ENCODE measurements at places on chromosomes 7 and 10.
A peak's percentile ranks its signal among the peaks of the same experiment; 100 is the strongest.

GRCh38 chr7:134175334-134176036 is 48.3 kb downstream of the LRGUK start:
- ATAC-seq: no peak

DNA sequence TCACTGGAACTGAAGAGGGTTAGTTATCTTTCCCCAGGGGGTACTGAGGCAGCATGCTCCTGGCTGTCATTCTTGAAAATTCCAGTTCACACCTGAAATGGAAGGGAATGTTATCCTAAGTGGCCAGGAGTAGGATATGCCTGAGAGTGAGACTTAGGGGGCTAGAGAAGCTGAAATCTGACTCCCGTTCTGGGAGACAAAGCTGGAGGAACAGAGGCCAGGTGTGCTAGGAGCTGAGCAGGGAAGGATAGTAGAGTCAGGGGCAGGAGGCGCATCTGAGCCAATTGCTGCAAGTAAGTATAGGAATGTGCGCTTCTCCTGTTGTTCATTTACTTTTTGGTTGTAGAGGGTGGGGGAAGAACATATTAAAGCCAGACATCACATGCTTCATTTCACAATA is 58.1 kb upstream of the KIAA1217 start:
- ATAC-seq: no peak

GRCh38 chr7:26305869-26306665 is 14.4 kb downstream of the SNX10 start:
- ATAC-seq: no peak

GRCh38 chr10:71553432-71553831 is 156.7 kb downstream of the CDH23 start:
- no peak for ATAC-seq

DNA sequence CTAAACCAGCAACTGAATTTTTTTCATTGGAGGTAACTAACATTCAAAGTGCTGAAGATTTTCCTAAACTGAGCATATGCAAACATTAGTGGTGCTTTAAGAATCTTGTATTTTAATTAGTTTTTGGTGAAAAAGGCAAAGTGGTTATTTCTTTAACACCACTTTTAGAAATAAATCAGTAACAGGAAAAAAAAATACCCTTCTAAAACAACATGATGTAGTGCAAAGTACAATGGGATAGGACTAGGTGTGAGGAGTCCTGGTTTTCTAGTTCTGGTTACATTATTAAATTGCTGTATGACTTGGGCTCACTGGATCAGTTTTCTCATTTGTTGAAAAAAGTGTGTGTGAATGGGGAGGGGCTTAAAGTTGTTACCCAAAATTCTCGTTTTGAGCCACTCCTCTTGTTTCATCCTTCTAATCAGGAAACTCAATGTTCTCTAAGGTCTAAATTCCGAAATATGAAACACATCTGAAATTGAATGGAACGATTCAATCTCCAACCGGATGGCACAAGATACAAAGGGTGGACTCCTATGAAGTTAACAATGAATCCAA is 1.8 kb downstream of the WASL start:
- no peak for ATAC-seq

- no peak for ATAC-seq
Observed at GRCh38 chr7:33531888-33532287, 373.5 kb upstream of the BMPER start.

DNA sequence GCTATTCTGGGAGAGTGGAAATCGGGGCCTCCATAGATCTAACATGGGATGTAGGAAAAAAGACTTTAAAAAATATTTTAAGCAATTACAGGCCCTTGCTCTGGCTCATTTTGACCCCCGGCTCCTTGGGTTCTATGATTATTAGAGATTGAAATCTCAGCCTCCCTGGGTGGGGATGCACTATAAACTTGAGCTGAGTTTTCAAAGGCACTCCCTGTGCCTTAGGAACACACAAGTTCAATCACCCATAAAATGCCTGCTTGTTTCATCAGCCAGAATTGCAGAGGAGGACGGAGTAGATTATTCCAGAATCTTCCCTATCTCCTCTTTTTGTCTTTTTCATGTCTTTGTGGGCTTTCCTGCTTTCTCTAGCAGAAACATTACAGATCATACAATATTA is 145.4 kb downstream of the CUBN start:
- no peak for ATAC-seq

DNA sequence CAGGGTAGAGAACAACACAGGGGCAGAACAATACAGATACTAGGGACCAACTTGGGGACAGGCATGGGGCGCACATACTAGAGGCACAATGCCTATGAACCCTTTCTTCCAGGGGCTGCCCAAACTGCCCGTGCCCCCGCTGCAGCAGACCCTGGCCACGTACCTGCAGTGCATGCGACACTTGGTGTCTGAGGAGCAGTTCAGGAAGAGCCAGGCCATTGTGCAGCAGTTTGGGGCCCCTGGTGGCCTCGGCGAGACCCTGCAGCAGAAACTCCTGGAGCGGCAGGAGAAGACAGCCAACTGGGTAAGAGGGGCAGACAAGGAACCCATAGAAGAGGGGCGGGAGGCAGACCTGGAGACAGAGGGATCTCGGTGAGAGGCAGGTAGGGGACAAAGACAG is 5.8 kb downstream of the CHAT start:
- no peak for ATAC-seq

DNA sequence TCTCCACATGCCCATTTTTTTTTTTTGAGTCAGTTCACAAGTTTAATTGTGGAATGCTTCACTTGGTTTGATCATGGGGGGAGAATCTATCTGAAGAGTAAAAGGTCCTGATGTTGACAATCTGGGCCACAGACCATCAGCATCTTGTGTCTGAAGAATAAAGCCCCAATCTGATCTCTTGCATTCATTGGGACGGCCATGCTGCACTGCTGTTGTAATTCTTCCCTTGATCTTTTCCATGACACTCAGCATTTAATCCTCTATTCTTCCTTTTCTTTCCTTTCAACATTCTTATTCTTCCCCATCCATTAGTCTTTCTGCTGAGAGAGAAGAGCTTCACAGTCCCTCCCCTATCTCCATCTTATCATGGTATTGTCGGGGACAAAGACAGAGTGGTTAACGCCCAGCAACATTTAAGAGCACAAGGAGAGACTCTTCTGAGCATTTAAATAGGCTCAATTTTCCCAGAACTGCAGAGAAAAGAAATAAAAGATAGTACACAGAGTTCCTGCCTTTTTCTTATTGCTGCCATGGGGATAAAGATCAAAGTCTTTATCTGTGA is 1157.3 kb downstream of the SORCS3 start:
- ATAC-seq: no peak

GRCh38 chr7:111030336-111030735 is 60.6 kb upstream of the LRRN3 start:
- ATAC-seq: no peak

GRCh38 chr10:17547060-17547459 is 70.1 kb downstream of the HACD1 start:
- no peak for ATAC-seq

DNA sequence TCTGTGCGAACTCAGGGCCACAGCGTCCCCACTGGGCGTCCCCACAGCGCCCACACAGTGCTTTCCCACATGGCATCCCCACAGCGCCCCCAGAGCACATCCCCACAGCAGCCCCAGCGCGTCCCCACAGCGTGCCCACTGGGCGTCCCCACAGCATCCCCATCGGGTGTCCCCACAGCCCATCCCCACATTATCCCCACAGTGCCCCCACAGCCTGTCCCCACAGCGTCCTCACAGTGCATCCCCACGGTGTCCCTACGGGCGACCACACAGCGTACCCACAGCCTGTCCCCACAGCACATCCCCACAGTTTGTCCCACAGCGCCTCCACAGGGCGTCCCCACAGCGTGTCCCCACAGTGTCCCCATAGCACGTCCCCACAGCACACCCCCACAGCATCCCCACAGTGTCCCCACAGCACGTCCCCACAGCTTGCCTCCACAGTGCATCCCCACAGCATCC is 131.6 kb downstream of the ACTR3B start:
- ATAC-seq: peak; percentile 52

- no peak for ATAC-seq
Observed at GRCh38 chr7:119197877-119198527, 973.5 kb downstream of the ANKRD7 start.

DNA sequence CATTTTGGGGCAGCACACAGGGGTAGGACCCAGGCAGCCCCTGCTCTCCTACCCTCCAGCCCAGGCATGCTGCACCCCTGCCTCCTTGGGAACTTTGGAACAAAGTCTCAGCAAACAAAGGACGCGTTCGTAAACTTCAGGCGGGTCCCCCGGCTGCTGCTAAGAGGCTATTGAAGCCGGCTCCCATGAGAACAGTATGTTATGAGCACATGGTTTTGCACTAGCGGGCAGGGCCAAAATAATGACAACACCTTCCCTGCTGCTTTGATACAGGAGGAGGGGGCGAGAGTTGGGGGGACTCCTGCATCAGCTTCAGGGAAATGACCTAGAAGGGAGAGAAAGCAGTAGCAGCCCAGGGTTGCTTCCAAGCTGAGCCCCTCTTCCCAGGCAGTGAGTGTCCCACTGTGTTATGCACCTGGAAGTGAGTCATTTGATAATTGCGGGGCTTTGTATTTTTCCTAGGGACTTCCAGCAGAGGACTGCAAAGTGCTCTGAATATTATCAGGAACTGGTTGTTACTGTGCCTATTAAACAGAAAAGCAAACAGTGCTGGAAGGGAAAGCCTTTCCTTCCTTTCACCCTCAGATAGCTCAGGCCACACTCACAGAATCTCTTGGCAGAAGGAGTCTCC is 6.9 kb downstream of the ITPRIP start:
- ATAC-seq: no peak

- peak; percentile 29 for ATAC-seq
Observed at GRCh38 chr10:43775384-43775783, 126.7 kb upstream of the ZNF32 start.

DNA sequence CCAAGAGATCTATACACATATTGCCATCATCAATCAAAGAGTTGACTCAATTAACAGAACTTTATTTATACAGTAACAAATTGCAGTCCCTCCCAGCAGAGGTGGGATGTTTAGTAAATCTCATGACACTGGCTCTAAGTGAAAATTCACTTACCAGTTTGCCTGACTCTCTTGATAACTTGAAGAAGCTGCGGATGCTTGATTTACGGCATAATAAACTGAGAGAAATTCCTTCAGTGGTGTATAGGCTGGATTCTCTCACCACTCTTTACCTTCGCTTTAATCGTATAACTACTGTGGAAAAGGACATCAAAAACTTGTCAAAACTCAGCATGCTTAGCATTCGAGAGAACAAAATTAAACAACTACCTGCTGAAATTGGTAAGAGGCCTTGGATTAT is 45.3 kb downstream of the SHOC2 start:
- no peak for ATAC-seq

GRCh38 chr10:24519950-24520349 is 203.7 kb downstream of the ARHGAP21 start:
- ATAC-seq: no peak

DNA sequence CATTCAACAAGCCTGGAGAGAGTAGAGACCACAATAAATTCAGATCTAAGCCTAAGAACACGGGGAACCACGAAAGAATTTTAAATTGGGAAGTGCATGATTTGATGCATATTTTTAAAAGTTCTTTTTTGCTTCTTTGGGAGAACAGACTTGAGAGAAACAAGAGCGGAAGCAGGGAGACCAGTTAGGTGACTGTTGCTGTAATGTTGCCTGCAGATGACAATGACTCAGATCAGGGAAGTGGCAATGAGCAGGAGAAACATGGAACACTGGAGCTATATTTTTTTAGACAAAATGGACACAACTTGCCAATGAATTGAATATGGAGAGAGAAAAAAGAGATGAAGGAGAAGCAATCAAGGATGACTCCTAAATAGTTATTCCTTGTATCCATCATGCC is 125.1 kb downstream of the RAPGEF5 start:
- no peak for ATAC-seq

DNA sequence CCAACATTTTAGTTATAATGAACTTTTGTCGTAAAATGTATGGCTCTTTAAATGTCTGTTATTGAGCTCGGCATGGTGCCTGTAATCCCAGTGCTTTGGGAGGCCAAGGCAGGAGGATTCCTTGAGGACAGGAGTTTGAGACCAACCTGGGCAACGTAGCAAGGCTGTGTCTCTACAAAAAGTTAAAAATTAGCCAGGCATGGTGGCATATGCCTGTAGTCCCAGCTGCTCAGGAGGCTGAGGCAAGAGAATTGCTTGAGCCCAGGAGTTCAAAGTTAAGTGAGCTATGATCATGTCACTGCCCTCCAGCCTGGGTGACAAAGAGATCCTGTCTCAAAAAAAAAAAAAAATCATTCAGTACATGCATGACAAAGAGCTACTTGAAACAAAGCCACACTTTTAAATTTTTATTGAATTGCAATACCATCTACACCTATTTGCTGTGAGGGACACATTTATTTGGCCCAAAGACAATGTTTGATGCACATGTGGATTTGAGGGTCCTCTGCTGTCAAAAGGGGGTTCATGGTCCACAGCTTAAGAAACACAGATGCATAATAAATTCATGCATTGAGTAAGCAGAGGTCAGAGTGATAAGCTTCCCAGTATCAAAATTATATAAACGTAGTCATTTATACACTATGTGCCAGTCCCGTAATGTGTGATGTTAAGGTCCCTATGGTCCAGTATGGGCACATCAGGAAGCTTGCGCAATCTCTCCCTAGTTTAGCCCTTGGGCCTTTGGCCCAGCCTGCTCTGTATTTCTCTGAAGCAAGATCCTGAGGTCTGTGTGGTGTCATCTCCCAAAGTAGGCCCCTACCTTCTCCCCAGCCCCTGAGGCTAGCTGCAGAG is 4.4 kb upstream of the MALSU1 start:
- no peak for ATAC-seq

- ATAC-seq: peak; percentile 60
Observed at GRCh38 chr7:131683536-131684125, 127.2 kb upstream of the PODXL start.

Measured in stimulated activated memory B cell treated with anti-CD40 and anti-IgM and Interleukin-4, amounts not matched to agents 10 μg/mL and 1 μg/mL and 100 μg/mL, for 72 hours (primary cell).